GM12878 (cell line): ENCODE measurements at places on chromosomes 1 and 21. TPM values are rescaled to one million over a fixed set of nuclear protein-coding genes. Genes with fewer than 3 reads are reported as not detected.
A peak's percentile ranks its signal among the peaks of the same experiment; 100 is the strongest.

DNA sequence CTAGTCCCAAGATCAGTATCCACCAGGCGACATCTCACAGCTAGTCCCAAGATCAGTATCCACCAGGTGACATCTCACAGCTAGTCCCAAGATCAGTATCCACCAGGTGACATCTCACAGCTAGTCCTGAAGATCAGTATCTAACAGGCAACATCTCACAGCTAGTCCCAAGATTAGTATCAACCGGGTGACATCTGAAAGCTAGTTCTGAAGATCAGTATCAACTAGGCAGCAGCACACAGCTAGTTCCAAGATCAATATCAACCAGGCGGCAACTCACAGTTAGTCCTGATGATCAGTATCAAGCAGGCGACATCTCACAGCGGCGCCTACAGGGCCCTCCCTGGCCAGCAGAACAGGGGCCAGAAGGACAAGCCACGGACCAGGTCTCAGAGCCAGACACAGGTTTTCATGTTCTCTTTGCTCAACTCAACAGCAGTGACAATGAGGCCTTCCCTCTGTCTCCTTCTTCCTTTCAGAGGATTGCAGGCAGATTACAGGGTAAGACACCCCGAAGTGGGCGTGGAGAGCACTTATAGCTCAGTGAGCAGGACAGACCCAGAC, 32.5 kb downstream of the NPHP4 start:
- no peak overlapping the region for H3K4me3 ChIP-seq
- no peaks in the 10 kb centered on the region for H3K27me3 ChIP-seq
- no peak for DNase-seq
- no peak overlapping the region for H3K27ac ChIP-seq
- H3K4me1 ChIP-seq, result no peaks in the 10 kb centered on the region

PLA2G4A gene
- 1.1 TPM in 2 replicates for total RNA-seq

- peaks cover 2% of the 10 kb centered on the region for H3K27me3 ChIP-seq
- no peaks in the 10 kb centered on the region for H3K36me3 ChIP-seq
- H3K4me1 ChIP-seq, result peaks cover 6% of the 10 kb centered on the region
- peak overlapping the region; percentile 63 for H3K4me3 ChIP-seq
- DNase-seq, result no peak
- no peak overlapping the region for H3K27ac ChIP-seq
Observed at GRCh38 chr1:205813755-205814058, 709 bp upstream of the SLC41A1 start.

ERICH3 gene
- not detected in 2 replicates for total RNA-seq

CFAP107 gene
- not detected in 2 replicates for total RNA-seq

CFAP410 gene
- 20.3 and 23.6 TPM in 2 replicates for total RNA-seq

PHGDH gene
- total RNA-seq, result 33.5 and 40.8 TPM in 2 replicates

DNA sequence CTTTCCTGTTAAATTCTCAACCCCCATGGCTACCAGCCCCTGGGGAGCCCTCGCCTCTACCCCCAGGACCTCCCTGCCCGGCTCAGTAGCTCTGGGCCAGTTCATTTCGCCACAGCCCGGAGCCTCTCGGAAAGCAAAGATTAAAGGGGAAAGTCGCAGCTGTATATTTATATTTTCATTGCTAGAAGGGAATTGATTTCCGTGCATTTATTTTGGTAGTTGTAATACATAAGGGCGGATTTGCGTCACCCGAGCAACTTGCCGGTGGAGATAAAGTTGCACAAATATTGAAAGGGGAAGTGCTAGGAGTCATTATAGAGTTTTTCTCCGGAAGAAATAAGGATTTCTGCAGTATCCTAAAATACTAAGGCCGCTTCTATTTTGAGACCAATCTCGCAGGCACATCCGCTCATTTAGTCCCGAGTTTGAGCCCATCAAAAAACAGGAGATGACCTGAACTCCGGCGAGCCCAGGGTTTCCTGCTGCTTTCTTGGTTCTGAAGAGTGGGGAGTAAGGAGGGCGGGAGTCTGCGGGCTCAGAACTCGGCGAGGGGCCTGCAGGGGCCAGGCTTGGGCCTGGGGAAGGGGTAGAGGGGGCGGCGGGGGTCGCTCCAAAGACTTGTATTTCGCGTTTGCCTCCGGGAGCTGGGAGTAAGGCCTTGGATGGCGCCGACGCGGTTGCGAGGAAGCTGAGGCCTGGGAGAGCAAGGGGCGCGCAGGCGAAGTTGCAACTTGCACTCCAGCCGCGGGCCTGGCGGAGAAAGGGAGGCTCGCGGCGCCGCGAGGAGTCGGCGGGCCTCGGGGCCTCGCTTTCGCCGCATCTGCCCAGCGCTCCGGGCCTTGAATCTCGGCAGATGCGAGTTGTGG, 2.5 kb upstream of the HLX start:
- no peaks in the 10 kb centered on the region for H3K36me3 ChIP-seq
- H3K4me1 ChIP-seq, result peaks cover 15% of the 10 kb centered on the region
- no peak overlapping the region for H3K27ac ChIP-seq
- peaks cover 13% of the 10 kb centered on the region; the same call in 1 of the 2 replicates for H3K27me3 ChIP-seq
- no peak overlapping the region; the same call in 1 of the 2 replicates for H3K4me3 ChIP-seq

SLC26A9 gene
- total RNA-seq, result 0.11 and 0.15 TPM in 2 replicates

CR1L gene
- total RNA-seq, result not detected in 2 replicates

DNA sequence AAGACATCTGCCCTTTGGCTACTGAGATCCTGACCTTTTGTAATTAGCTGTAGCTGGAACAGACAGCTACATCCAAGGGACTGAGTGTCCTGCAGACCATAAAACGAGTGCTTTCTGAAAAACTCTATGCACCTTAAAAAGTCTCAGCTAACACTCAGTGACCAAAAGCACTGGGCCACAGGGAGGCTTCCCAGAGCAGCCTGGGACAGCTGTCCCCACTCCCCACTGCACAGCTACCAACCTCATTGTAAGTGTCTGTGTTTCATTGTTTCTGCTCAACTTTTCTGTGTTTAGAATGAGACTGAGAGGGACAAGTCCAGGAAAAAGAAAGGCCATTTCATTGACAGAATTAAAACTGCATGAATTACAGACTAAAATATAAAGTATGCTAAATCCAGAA, 80.7 kb downstream of the SMYD2 start:
- DNase-seq, result no peak
- H3K36me3 ChIP-seq, result no peaks in the 10 kb centered on the region
- H3K4me1 ChIP-seq, result no peaks in the 10 kb centered on the region
